Activated T-cell treated with anti-CD3 and anti-CD28 coated beads for 24 hours (primary cell): ENCODE measurements at places on chromosomes 11 and 22.

DNA sequence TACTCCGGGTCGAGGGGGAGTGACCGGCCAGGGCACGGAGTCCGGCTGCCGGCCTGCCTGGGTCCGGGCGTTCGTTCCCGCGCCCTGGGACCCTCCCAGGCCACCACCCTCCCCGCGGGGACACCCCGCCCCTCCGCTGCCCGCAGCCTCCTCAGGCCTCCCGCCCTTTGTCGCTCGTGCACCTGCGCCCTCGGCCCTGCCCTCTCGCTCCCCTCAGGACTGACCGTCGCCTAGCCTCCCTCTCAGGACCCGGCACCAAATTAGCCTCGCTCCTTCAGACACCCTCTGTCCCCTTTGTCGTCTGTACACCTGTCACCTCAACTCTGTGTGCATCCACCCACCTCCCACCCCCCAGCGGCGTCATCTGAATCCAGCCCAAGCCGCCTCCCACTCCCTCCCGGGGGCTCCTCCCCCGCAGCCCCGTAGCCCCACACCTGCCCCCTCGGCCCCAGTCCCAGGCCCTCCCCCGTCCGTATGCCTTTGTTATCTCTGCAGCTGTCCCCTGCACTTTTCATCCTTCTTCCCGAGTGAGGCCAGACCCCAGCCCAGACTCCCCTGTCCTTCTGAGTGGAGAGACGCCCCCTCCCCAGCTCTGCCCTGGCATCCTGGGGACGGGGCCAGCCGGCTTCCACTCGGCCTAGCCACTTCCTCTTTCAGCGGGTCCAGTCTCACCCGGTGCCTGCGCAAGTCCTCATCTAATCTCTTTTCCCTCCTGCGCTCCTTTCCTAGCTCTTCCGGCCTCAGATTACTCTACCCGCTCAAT is 643 bp downstream of the TIGD3 start:
- DNase-seq = peak; percentile 30

- no peak for DNase-seq
Measured at GRCh38 chr11:96783311-96783710, 393.5 kb downstream of the JRKL start.

GRCh38 chr22:32777987-32778386 is 23.5 kb upstream of the TIMP3 start:
- DNase-seq = no peak

DNA sequence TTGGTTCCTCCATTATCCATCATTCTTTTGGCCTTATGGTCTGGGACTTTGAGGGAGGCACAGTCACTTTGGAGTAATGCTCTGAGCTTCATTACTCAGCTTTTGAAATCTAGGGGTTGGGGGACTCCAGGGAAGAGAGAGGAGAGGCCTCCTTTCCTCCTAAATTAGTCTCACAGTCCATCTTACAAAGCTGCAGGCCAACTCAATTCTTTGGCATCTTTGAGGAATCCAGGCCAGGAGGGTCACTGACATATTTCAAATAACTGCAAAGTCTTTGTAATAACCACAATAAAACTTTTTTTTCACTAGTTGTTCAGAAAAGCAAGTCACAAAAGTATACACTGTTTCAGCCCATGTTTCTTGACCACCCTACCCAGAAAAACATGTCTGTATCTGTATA is 73.3 kb upstream of the FAR1 start:
- no peak for DNase-seq

DNA sequence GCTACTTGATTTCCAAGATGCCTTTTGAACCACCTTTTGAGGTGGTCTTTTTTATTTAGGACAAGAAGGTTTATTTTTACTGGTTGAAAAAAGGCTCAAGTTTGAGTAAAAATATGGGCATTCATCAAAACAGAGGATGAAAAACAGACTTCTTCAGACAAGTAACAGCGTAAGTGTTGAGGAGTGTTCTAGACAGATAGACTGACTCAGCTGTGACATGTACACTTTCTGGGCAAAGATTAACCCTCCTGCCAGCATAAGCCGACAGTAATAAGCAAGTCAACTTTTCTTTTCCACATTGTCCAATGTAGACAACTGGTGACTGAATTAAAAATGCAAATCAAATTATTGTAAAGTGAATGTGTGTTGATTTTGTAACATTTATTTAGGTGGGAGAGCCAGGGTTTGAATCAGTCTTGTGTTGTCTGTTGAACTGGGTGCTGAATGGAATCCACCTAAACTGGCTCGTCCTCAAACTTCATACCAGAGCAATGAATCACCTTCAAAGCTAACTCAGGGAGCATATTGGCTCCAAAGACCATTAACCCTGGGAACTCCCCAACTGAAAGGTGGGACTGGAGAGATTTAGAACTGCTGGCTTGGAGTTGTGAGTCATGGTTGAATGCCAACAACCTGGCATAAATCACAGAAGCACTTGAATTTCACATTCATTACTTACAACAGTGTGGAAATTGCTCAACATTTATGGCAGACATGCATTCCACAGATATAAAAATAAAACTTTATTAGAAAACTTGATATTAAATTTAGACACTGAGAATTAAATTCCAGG is 377.0 kb downstream of the ETS1 start:
- DNase-seq = no peak

- DNase-seq = no peak
Measured at GRCh38 chr11:36141196-36141953, 147.8 kb downstream of the COMMD9 start.

DNA sequence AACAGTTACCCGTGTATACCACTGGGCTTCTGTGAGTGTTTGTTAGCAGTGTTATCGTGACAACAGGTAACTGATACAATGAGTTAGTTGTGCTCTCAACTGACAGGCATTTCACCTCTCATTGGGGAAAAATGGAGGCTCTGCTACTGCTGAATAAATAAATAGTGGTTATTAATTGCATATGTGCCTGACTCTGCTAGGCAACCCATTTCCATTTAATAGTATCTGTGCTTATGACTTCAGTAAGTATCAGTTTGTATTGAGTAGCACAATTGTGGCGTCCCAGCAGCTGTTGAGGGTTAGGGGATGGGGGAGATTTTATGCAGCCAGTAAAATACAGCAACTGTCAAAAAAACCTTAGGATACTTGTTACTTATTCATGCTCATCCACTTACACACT is 123.4 kb upstream of the SEZ6L start:
- no peak for DNase-seq

- DNase-seq = no peak
Measured at GRCh38 chr11:78886616-78887015, 312.0 kb upstream of the NARS2 start.

- DNase-seq = no peak
Measured at GRCh38 chr22:22030493-22031182, 48.1 kb upstream of the TOP3B start.

DNA sequence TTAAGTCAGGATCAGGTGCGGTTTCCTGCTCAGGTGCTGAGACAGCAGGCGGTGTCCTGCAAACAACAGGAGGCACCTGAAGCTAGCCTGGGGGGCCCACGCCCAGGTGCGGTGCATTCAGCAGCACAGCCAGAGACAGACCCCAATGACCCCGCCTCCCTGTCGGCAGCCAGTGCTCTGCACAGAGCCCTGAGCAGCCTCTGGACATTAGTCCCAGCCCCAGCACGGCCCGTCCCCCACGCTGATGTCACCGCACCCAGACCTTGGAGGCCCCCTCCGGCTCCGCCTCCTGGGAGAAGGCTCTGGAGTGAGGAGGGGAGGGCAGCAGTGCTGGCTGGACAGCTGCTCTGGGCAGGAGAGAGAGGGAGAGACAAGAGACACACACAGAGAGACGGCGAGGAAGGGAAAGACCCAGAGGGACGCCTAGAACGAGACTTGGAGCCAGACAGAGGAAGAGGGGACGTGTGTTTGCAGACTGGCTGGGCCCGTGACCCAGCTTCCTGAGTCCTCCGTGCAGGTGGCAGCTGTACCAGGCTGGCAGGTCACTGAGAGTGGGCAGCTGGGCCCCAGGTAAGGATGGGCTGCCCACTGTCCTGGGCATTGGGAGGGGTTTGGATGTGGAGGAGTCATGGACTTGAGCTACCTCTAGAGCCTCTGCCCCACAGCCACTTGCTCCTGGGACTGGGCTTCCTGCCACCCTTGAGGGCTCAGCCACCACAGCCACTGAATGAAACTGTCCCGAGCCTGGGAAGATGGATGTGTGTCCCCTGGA is at the start of gene MYO7A:
Gene MYO7A (plus strand): TSS at position 327 of the 772 bp plus-strand sequence. CDS start 2,389 bp downstream, outside the sequence.
- no peak for DNase-seq
